T-helper 2 cell treated with Interferon-gamma antibody and Interleukin-4, amounts not matched to agents 5 μg/mL and 100 μg/mL, for 36 hours (primary cell): ENCODE measurements at places on chromosomes 7 and 10.

- DNase-seq = no peak
These were observed 39.5 kb upstream of the WNT2 start for GRCh38 chr7:117362294-117362888.

DNA sequence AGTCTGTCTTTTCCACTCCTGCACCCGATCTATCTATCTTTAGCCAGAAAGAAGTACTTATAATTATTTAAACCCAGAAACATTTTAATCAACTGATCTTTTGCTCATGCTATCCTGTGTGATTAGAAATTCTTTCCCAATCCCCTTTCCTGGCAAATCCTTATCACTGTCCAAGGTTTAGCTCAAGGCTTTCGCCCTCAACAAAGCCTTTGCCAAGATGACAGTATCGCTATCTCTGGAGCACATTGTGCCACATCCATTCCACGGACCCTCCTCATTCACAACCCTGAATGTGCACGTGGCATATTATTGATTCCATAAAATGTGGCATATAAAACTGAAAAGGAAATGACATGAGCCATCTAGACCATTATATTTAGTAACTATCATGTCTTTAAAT lies 71.3 kb downstream of the PTN start:
- no peak for DNase-seq

DNA sequence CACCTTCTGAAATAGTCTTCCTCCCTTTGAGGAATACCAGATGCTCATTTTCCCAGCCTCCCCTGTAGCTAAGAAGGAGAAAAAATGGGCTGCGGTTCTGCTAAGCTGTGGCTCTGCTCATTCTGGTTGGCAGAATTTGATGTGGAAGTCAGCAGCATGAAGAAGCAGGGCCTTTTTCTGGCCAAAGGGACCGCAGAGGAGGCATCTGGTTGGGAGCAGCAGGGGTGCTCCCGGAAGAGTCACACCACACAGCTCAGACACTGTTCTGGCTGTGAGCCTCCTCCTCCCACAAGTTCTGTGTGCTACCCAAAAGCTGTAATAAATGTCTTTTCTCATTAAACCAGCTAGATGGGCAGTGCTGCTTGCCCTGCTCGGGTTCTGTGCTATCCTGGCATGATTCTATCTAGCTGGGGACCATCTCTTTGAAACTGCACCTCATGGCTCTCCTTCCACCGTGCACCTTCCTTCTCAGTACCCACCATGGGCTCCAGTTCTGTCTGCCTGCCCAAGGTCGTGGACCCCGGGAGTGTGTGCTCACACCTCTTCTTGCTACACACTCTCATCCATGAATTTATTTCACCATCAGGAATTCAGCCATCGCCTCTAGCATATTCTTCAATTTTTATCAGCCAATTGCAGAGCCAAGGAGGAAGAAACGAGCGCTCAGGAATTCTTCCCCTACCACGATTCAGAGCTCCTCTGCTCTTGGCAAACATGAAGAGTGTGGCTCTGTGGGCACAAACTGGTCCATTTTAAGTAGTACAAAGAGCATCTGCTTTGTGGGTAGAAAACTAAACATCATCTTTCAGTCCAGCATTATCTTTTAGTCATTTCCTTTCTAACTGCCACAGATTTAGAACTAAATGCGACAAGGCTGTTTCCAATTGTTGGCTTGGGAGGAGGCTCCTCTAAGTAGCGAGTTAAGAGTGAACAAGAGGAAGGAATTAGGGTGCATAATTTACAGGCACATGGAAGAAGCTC lies 76.9 kb downstream of the FAM171A1 start:
- no peak for DNase-seq

DNA sequence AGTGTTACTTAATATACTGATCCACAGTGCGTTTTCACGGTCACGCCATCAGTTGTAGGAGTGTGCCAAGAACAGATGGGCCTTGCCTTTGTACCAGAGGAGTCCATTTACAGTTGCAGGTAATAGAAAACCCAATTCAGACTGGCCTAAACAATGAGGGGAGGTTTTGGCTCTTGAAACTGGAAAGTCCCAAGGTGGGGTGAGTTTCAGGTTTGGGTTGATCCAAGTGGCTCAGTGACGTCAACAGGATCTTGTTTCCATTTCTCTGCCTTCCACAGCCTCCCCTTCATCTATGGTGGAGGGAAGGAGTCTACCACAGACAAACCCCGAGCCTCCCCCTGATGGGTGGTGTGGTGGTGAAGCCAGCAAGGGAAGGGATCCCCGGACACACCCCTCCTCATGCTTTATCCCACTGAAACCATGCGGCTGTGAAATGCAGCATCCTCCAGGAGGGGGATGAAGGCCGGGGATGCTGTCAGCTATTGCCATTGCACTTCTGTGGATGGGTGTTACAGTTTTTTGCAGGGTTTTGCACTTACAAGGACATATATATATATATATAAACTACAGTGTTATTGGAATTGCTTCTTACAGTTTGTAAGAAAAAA lies 14.8 kb upstream of the SH2D4B start:
- no peak for DNase-seq

- peak; percentile 74 for DNase-seq
These were observed 538 bp downstream of the TRIM8 start for GRCh38 chr10:102644646-102645387.

GRCh38 chr7:116653646-116654045 lies 18.4 kb upstream of the MET start:
- no peak for DNase-seq

DNA sequence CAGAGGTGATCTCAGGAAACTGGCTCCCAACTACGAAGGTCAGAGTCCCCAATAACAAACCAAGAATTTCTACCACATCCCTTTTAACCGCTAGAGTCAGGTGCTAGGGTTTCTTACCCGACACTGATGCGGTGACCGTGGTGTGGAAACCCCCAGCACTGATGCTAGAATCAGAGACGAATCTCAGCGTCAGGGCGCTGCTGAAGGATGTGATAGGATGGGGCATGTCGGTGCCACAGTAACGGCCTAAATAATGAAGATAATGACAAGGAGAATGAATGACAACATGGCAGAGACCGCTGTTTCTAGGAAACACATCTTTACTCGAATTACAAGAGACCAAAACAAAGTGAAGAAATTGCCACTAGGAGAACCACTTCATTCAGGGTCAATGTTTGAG lies 131.1 kb upstream of the RSU1 start:
- DNase-seq = no peak

GRCh38 chr10:127578259-127578960 lies 29.3 kb downstream of the NPS start:
- no peak for DNase-seq

GRCh38 chr10:6769704-6770417 lies 189.8 kb upstream of the PRKCQ start:
- no peak for DNase-seq

GRCh38 chr10:60905580-60905979 lies 38.4 kb downstream of the RHOBTB1 start:
- DNase-seq = no peak

- DNase-seq = no peak
These were observed 132.6 kb upstream of the RSU1 start for GRCh38 chr10:16949816-16950215.

- DNase-seq = no peak
These were observed 64.5 kb downstream of the MCMBP start for GRCh38 chr10:119807960-119808697.

GRCh38 chr10:7945469-7946187 lies 108.9 kb upstream of the GATA3 start:
- no peak for DNase-seq

DNA sequence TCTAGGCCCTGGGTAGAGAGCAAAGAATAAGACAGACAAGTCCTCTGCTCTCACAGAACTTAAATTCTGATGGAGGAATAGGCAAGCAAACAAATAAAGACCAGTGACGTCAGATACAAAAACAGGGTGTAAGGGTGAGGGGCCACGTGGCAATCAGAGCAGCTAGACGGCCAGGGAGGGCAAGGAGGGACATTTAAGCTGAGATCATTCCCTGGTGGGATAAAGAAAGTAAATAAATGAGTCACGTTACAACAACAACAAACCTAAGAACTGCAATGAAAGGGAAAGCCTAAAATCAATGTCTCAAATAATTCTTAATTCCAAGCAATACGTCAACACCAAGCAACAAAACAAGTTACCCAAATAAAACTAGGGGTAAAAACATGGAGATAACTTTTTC lies 21.8 kb downstream of the STN1 start:
- DNase-seq = no peak

GRCh38 chr10:78475437-78475836 lies 441.8 kb downstream of the RPS24 start:
- no peak for DNase-seq

GRCh38 chr7:151091988-151092387 lies 5.7 kb downstream of the AGAP3 start:
- no peak for DNase-seq

GRCh38 chr10:73379064-73379748 lies 20.5 kb upstream of the CFAP70 start:
- no peak for DNase-seq

DNA sequence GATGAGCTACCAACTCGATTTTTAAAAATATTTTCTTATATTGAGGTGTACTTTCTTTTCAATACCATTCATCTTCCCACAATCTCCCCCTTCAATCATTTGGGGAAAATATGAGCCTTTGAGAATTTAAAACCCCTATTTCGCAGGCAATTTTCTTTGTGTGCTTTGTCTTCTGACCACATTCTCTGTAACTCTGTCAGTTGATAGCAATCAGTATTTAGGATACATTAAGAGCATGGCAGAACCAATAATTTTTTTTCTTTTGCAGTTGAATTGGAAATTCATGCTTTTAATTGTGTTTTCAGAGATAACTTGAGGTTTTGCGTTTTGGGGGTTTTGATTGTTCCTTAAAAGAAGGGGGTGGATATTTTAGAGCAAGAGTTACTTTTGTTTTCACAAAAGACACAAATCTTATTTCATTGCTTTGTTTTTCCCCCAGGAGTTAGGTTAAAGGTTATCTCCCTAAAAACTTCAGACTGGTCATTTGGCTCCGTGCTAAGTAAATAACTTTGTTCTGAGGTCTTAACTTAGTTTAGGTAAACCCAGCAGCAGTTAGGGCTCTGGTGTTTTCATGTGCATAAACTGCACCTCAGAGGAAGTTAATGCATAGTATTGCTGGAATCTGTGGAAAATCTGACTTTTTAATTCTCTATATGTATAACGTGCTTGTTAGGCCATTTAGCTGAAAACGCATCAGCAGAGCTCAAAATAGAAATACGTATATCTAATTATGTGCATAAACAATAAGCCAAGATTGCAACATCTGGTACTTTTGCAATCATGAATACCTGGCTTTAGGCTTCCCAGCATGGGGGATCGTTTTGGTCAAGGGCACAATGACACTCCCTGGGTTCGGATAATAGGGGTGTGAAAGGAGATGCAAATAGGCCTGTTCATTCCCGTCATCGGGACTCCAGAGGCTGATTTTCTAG lies 676.4 kb upstream of the ANKRD30A start:
- no peak for DNase-seq

DNA sequence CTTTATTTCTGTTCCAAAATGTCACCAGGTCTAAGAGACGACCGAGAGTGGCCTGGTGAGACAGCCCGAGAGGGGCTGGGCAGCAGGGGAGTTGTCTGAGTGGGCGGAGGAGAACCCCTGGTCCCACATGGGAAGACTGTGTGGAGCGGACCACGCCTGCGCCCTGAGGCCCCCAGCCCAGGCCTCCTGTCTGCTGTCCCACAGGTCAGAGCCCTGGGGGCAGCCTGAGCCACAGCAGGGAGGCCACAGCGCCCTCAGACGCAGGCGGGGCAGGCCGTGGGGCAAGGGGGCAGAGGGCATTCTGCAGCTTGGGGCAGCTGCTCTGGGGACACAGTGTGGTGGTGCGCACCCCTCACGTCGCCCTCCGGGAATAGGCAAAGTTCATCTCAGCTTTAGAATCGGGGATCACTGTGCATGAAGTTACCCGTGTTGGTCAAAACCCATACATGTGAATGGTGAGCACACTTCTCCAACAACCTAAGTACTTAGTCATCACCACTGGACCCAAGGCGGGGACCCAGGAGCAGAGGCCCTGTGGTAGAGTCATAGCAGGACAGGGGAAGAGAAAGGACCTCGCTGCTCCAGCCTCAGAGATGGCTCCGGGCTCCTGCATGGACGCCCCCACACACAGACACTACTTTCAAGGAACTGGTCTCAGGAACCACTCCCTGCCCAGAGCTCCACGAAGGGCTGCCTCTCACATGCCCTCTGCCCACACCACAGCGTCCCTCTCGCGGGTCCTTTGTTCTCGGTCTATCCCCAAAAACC lies 214.7 kb downstream of the ELFN1 start:
- DNase-seq = no peak

GRCh38 chr7:44909596-44910389 lies 24.5 kb upstream of the PURB start:
- DNase-seq = no peak

DNA sequence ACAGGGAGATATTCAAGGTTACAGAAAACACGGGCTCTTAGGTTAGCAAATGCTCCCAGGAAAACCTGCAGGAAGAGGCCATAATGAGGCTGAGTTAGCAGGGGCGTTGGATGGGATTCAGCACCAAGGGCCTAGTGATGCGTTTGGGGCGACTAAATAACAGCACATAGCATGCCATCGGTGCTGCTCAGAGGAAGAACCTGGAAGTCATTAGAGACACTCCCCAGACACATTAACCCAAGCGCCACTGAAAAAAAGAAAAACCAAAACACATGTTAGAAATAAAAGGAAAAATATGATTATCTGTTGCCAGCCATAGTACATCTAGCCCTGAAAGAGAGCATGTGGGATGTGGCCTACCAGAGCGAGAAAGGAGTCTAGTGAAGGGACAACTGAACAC lies 28.8 kb upstream of the OPALIN start:
- DNase-seq = no peak

DNA sequence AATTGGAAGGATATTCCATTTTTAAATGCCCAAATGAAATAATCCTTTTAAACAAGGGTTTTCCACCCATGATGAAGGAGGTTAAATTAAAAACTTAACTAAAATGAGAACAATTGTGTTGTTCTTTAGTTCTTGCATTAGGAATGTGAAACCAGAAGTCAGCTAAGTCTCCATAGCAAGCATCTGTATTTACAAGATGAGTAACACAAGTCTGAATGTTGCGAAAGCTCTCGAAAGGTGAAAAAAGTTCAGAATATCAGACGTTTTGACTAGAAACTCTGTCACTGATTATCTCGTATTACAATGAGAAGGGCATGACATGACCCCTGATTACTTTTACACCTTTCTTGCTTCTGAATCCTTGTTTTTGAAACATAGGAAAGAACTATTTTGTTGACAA lies 149.6 kb downstream of the BICC1 start:
- DNase-seq = no peak

- DNase-seq = no peak
These were observed 61.4 kb upstream of the NME8 start for GRCh38 chr7:37786741-37787569.

GRCh38 chr7:35285799-35286198 lies 31.9 kb upstream of the TBX20 start:
- DNase-seq = no peak

GRCh38 chr7:33425929-33426678 lies 296.7 kb downstream of the BBS9 start:
- DNase-seq = no peak

- DNase-seq = peak; percentile 85
These were observed 106.0 kb downstream of the CUBN start for GRCh38 chr10:17023386-17024298.

- DNase-seq = no peak
These were observed 568.8 kb upstream of the PCDH15 start for GRCh38 chr10:55369670-55370420.
